Activated T-cell treated with anti-CD3 and anti-CD28 coated beads for 48 hours (primary cell): ENCODE measurements at places on chromosomes 11 and 22.

DNA sequence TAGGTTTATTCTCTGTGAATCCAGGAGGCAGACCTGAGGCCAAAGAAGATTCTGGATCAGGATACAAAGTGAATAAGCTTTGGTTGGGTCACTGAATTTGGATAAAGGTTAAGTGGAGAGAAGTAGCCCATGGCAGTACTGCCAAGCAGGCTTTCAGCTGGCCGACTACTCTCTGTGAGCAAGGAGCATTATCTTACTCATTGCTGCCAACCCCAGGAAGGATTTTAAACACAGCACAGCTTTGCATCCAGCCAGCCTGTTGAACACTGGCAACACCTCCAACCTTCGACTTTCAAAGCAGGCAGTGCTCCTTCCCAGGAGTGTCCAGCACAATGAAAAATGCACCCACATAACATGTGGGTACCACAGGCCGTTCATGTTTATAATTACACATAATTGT lies 363.7 kb upstream of the SYN3 start:
- DNase-seq, result no peak

GRCh38 chr11:20639688-20640087 lies 29.7 kb upstream of the NELL1 start:
- no peak for DNase-seq

DNA sequence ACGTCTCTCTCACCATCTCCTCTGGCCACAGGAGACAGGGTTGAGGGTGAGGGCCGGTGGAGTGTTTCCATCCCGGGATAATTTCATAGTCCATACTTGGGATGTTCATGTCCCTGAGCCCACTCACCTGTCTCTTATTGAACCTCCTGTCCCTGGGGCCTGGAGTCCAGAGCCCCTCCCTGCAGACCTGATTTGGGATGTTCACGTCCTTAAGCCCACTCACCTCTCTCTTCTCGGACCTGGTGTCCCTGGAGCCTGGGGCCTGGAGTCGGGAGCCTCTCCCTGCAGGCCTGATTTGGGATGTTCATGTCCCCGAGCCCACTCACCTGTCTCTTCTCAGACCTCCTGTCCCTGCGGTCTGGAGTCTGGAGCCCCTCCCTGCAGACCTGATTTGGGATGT lies 868.2 kb downstream of the BRD1 start:
- no peak for DNase-seq

DNA sequence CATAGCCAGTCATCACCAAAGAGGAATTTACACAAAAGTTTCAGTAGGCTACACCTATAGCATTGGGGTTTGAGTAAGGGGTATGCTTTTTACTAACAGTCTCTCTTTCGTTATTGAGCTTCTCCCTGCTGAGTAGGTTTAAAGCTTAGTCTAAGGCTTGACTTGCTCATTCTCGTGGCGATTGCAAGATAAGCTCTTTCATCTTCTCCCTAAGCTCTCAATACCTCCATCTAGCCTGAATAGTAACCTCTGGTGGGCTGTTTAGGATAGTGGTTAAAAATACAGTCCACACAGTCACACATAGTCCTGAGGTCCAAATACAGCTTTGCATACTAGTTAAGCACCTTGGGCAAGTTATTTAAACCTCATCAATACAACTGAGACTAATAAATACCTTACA lies 65.6 kb downstream of the IMMP1L start:
- DNase-seq, result no peak

DNA sequence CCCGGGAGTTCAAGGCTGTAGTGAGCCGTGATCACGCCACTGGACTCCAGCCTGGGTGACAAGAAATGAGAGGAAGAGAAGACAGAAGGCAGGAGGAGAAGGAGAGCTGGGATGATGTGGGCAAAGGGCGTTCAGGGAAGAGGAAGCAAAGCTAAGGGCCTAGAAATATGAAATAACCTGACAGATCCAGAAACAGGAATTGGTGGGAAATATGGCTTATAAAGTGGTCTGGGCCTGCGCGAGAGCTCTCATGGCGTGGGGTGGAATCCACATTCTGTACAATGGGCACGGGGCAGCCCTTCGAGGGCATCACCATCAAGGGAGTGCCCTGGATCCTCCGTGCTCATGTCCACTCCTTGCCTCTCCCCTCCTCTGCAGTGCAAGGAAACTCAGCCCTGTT lies 46.8 kb upstream of the RASSF10 start:
- DNase-seq, result no peak

DNA sequence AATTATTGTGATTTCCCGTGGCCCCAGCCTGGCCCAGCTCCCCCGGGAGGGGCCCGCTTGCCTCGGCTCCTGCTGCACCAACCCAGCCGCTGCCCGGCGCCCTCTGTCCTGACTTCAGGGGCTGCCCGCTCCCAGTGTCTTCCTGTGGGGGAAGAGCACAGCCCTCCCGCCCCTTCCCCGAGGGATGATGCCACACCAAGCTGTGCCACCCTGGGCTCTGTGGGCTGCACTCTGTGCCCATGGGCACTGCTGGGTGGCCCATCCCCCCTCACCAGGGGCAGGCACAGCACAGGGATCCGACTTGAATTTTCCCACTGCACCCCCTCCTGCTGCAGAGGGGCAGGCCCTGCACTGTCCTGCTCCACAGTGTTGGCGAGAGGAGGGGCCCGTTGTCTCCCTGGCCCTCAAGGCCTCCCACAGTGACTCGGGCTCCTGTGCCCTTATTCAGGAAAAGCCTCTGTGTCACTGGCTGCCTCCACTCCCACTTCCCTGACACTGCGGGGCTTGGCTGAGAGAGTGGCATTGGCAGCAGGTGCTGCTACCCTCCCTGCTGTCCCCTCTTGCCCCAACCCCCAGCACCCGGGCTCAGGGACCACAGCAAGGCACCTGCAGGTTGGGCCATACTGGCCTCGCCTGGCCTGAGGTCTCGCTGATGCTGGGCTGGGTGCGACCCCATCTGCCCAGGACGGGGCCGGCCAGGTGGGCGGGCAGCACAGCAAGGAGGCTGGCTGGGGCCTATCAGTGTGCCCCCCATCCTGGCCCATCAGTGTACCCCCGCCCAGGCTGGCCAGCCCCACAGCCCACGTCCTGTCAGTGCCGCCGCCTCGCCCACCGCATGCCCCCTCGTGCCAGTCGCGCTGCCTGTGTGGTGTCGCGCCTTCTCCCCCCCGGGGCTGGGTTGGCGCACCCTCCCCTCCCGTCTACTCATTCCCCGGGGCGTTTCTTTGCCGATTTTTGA lies 3.3 kb upstream of the ANKRD13D start:
- DNase-seq, result no peak

DNA sequence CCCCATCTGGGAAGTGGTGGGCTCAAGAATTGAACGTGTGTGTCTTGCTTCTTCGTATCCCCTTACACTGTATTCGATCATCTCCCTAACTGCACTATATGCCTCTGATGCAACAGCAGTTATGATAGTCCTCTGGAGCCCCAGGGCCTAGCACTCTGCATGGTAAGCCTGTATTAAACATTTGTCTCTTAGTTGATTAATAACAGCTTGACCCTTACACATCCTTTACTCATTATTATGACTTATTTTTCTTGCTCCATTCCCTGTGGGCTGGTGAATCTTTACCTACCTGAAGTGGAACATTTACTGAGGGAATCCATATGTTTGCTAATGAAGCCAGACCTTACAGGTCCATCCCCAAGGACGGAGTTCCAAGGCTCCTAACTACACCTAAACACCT lies 5.6 kb downstream of the STX3 start:
- no peak for DNase-seq

- no peak for DNase-seq
These were observed 912.1 kb upstream of the FAT3 start for GRCh38 chr11:91312541-91312940.

- DNase-seq, result no peak
These were observed 43.1 kb upstream of the LINC01488 start for GRCh38 chr11:69438286-69438920.

DNA sequence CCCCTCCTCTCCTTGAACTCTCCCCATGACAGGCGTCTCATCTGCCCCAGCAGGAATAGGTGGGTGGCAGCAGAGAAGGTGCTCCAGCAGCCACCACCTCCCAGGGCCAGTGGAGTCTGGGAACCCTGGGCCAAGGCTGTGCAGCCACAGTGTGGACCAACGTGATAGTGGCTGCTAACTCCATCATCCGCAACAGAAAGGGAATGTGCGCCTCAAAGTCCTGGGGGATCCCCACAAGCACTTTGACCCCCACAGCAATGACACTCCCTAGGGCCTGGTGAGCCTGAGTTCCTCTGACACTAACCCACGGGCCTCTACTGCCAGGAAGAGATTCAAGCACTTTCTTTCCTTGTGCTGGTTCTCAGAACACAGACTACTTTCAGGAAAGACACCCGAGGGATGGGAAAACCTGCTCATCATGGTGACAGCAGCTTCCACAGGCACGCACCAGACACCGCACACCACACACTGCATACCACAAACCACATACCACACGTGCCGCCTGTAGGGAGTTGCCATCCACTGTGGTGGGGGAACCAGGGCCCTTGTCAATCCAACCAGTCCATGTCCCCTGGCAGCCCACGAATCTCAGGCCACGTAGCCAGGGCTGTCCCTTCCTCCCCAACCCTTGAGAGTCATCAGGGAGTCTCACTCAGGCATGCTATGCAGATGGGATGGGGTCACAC lies 3.4 kb upstream of the SLC25A1 start:
- DNase-seq, result no peak

DNA sequence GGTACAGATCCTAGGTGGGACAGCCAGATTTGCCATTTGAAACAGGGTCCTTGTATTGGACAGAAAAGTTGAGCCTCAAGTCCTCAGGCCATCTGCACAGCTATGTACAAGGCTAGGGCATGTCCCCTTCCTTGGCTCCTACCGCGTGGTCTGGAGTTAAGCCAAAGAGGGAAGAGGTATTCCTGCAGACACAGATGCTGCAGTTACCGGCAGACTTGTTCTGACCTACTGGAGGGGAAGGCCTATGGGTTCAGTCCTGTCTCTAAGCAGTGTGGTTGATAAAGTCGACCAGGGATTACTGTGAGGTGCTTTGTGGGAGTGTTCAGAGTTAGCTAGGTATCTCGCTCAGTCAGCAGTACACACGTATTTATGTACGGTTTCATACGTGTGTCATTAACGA lies 180.6 kb downstream of the ADAMTS15 start:
- DNase-seq, result no peak

- DNase-seq, result no peak
These were observed 157.0 kb downstream of the CACNA1I start for GRCh38 chr22:39727541-39727940.

- no peak for DNase-seq
These were observed 758.7 kb downstream of the BRD1 start for GRCh38 chr22:49068861-49069500.

DNA sequence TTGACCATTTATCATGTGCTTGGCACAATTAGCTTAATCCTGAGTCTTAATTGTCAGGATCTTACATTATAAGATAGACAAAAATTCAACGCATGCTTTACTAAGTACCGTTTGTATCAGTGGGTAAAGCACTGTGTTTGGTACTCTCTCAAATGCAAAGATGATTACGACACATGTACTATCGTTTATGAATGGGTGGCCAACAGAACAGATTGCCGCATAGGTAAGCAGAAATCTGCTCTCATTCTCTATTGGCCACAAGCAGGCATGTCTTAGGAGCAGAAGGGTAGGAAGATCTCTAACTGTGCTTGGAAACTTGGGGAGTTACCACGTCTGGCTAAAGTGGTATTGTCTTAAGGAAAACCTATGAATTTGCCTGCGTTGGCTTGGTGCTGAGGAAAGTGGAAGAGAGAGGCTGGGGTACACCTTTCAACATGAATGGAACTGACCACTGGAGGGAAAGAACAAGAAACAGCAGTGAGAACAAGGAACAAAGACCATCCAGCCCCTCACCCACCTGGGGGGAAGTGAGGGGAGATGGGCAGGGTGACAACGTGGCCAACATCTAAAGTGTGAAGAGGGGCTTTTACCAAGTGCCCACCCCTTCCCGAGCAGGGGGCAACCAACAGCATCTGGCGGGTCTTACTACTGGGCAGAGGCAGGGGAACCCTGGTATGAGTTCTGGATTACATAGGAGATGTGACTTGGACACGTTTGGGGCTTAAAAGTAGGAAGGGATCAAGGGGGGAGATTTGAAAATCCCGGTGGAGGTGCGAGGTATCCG lies 1.0 kb upstream of the TUBA8 start:
- no peak for DNase-seq

DNA sequence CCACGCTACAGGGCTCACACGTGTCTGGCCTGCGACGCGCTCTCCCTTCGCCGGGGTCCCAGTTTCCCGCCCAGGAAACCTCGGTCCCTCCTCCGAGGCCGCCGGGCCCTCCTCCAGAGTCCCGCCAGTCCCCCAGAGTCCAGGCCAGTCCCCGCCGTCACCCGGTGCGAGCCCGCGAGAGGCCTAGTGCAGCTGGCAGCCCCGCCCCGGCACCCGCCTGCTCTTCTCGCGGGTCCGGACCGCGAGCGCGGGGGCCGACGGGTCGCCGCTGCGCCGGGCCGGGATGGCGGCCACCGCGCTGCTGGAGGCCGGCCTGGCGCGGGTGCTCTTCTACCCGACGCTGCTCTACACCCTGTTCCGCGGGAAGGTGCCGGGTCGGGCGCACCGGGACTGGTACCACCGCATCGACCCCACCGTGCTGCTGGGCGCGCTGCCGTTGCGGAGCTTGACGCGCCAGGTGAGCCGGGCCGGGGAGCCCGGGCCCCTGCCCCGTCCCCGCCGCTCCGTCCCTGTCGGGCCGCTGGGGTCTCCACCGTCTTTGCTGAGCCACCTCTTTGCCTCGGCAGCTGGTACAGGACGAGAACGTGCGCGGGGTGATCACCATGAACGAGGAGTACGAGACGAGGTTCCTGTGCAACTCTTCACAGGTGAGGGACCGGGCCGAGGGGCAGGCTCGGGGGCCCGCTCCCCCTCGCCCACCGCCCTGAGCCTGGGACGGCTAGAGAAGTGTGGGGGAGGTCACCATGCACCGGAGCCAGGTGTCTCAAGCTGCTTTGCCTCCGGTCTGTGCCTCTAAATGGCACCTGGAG lies at the start of gene PTPMT1:
TSS of gene PTPMT1 (plus strand) at position 260 of the 809 bp plus-strand sequence. CDS start at position 284, 24 bp downstream.
- peak; percentile 76 for DNase-seq

- DNase-seq, result no peak
These were observed 64.7 kb downstream of the MPPED2 start for GRCh38 chr11:30521297-30522071.

GRCh38 chr22:22057617-22058378 lies 75.2 kb upstream of the TOP3B start:
- no peak for DNase-seq

DNA sequence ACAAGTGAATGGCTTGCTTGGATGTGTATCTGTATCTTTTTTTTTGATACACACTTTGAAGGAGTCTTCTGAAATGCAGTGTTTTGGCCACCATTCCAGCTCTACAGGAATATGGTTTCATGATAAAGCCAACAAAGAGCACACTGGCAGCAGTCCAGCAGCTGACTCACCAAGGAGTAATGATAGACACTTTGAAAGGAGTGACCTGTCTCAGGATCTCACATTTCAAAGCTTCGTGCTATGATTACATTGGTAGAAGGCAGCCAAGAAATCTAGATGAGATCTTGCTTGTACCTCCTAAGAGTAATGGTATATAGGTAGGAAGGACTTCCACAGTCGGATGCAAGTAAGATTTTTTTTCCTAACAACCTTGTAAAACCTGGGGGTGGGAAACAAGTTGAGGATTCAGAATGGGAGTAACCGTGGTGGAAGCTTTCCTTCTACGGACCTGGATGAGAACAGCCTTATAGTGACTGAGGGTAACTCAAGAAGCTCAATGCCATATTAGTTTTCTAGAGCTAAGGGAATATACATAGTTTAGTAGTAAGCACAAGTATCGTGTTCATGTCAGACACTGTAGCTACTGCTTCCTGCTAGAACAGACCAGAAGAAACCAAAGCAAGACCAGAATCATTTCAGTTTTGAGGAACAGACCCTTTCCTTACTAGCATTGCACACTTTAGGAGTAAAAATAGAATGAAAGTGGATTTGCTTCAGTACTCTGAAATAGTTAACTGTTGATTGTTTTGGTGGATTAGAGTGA lies 25.0 kb downstream of the MTMR3 start:
- no peak for DNase-seq

GRCh38 chr22:49967706-49968208 lies 7.2 kb downstream of the PIM3 start:
- no peak for DNase-seq
